GM12878 (cell line): ENCODE measurements at places on chromosomes 16 and 17.

GRCh38 chr17:40522250-40522960, 21.0 kb upstream of the TNS4 start:
- DNase-seq: no peak

- DNase-seq: no peak
Measured at GRCh38 chr16:78001451-78002025, 20.8 kb upstream of the CLEC3A start.

GRCh38 chr16:4381072-4381934, 9.7 kb downstream of the VASN start:
- no peak for DNase-seq

DNA sequence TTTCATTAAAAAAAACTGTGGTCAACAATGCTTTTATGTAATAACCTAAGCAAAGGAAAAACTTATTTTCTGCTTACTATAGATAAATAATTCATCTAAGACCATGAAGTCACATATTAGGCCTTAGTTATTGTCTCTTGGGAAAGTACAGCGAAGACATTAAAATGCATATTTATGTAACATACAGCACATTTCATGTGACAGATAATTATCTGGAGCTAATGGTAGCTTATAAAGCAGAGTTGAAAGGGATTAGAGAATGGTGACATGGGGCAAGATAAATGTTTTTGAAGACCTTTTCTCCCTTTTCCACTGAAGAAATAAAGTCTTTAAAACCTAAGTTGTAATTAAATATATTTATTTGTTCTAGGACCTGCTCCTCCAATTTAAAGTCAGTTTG, 9.7 kb downstream of the MEIOC start:
- DNase-seq: no peak

- DNase-seq: no peak
Measured at GRCh38 chr16:56281249-56281805, 90.0 kb downstream of the GNAO1 start.

DNA sequence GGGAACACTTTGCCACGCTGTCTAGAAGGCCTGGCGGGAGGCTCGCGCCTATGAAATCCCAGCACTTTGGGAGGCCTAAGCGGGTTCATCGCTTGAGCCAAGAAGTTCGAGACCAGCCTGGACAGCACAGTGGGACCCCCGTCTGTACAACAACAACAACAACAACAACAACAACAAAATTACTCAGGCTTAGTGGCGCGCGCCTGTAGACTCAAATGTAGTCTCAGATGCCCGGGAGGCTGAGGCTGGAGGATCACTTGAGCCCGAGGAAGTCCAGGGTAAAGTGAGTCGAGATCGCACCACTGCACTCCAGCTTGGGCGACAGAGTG, 297 bp upstream of the SLFN13 start:
- DNase-seq: no peak

- no peak for DNase-seq
Measured at GRCh38 chr17:4724650-4725049, 6.6 kb upstream of the MED11 start.

DNA sequence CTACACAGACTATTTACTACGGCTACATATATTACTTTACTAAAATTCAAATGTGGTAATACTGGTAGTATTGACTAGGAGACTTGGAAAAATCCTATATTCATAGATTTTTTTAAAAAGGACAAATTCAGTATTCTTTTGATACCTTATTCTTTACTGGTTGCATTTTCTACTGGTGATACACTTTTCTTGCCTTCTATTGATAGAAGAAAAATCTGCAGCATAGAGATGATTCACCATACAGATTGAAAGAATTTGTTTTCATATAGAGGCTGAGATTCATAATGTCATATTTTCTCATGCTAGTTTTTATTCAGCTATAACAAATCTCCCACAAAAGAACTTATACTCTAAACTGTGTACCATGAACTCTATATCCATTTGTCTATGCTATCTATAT, 195.4 kb upstream of the C17orf78 start:
- DNase-seq: no peak
